Progenitor cell of endocrine pancreas (in vitro differentiated cells): ENCODE measurements at places on chromosomes 3 and 15. TPM values are rescaled to one million over a fixed set of nuclear protein-coding genes. Genes with fewer than 3 reads are reported as not detected.

GRCh38 chr15:69663441-69663840 lies 210.8 kb downstream of the RPLP1 start:
- DNase-seq, result no peak

DNA sequence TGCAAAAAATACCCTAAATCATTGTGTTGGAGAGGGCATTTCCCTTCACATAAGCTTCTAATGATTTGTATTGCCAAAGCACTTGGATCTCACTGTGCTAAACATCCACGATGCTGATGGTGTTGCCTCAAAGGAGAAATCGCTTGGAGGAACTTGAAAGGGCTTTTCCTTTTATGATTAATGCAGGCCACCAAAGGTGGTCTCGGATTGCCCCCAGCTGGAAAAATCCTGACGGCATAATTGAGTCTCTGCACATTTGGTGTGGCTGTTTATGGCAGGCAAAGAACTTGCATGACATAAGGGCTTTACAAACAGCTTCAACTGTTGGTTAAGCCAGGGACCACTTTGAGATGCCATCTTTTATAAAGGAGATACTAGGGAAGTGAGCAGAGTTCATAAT lies 664.0 kb upstream of the ADAMTS9 start:
- no peak for DNase-seq

The GORASP1 gene
- 64.3 and 72.8 TPM in 2 replicates for total RNA-seq

DNA sequence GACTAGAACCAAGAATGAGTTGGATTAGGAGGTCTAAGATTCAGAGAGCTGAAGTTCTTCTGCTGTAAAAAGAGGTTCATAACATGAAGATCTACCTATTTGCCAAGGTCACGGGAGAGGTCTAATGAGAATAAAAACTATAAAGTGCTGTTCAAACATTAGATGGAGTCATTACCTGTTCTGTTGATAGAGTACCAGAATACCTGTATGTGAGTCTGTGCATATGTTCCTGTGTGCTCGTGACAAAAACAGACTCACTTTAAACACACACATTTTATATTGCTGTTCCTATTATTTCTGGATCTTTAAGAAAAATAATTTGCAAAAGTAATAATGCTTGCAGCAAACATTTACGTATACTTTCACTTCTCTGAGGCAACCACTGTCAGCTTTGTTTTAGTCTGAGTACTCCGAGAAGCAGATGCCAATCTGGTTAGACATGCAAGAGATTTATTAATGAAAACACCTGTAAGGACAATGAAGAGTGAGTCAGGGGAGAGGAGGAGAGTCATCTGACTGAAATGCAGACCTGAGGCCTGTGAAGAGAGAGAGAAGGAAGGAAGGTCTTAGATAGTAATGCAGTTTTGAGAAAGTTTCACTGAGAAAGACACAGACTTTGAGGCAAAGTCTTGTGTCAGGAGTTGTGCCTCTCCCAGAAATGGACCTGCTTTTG lies 221.2 kb downstream of the SQOR start:
- no peak for DNase-seq

- no peak for DNase-seq
Observed at GRCh38 chr3:127816783-127817405, 5.4 kb downstream of the MGLL start.

The LTK gene
- 0.55 and 1.2 TPM in 2 replicates for total RNA-seq

The MYO5C gene
- 63.9 and 65.6 TPM in 2 replicates for total RNA-seq

The SCAMP5 gene
- 55.9 and 58.0 TPM in 2 replicates for total RNA-seq

GRCh38 chr3:48928679-48929078 lies 10.0 kb downstream of the ARIH2 start:
- no peak for DNase-seq

DNA sequence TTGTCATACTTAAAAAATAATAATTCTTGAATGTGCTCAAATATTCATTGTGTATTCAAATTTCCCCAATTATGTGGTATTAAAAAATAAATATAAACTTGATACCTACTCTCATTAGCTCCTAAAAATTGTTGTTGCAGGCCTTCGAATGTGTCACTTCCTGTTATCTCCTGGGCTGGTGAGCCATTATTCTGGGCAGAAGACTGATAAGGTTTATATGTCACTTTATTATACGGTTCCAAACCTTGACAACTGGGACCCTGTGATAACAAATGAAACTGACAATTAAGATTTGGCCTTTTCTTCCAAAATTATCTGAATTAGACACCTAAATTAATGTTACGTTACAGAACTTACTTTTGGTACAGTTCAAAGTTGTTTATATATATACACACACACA lies 15.0 kb downstream of the CEP152 start:
- DNase-seq, result no peak

DNA sequence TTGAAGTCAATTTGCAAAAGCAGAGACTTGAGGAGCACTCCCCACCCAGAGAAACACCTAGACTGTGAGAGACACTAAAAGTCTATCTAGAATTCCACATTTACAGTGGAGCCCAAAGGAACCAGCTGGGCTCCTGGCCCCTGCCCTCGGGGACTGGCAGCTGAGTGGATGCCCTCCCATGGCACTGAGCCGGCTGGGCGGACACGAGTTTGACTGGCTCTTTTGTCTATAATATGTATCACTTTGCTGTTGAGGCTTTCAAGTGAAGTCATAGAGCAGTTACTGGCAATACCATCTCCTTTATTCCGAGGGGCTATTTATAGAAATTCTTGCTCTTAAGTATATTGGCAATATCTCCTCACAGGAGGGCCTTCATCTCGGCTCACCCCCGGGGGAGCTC lies 65.8 kb upstream of the TNFAIP8L3 start:
- no peak for DNase-seq

- no peak for DNase-seq
Observed at GRCh38 chr3:188124184-188124583, 29.8 kb upstream of the LPP start.

DNA sequence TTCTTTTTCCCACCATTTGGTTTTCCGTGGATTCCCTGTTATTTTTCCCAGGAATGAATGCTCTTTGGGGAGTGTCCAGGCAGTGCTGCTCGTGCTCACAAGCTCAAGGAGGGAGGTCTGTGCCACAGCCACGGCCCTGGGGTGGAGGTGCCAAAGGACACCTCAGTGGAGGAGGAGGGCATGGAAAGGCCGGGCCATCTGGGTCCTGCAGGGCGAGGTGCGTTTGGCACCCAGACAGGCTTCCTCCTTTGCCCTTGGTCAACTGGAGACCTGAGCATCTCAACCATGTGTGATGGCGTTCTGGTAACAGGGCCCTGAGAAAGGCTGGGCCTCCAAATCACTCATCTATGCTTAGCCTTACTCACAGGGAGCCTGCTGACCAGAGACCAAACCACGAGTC lies 25.4 kb downstream of the KY start:
- no peak for DNase-seq

GRCh38 chr3:153252963-153253362 lies 90.9 kb downstream of the RAP2B start:
- no peak for DNase-seq

DNA sequence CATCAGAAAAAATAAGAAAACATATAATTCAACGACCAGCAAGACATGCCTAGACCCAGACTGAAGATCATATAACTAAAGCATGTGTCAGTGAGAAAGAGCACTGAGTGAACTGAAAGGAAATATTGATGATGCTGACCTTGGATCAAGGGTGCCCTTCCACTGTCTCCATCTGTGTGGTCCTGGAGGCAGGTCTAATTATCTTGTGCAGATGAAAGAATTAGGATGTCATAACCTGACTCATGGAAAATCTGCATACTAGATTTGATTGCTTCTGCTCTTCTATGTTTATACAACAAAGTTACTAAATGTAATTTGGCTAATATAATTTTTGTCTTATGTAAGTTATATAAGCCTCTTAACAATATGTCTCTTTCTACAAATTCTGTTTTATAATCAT lies 264.6 kb upstream of the TGFBR2 start:
- no peak for DNase-seq

DNA sequence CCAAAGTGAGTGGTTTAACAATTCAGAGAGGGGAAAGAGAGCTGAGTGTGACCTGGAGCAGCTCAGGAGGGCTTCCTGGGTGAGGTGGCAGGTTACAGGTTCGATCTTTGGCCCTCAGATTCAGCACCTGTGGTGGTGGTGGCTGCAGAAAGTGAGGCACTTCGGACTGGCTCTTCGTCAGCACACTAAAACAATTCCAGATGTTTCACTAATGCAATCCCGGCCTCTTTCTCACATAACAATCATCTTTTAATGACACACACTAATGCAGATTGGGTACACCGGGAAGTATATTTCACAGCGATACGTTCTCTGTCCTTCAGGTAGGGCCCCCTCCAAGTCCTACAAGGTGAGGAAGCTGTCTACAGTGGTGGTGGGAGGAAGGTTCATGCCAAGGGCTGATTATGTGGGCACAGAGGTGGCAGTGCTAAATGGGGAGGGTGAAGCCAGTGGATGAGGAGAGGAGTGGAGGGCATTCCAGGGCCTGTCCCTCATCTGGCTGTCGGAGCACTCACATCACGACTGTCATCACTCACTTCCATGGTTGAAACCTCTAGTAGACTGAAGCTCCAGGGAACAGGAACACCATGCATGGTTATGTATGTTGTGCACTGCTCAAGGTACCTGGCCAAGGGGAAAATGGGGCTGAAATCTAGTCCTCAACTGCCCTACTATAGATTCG lies 171.1 kb downstream of the RAB11A start:
- DNase-seq, result no peak

DNA sequence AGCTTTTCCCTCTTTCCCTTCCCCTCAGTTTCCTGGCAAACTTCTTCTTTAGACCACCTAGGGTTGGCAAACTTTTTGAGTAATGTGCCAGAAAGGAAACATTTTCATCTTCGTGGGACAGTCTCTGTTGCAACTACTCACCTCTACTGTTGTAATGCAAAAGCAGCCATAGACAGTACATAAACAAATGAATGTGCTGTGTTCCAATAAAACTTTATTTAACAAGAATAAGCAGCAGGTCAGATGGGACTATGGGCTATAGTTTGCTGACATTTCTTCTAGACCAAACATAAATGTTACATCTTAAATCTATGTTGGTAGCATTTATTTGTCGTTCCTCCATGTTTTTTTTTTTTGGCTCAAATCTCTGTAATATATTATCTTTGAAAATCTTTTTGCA lies 552.4 kb downstream of the EDEM1 start:
- DNase-seq, result no peak

DNA sequence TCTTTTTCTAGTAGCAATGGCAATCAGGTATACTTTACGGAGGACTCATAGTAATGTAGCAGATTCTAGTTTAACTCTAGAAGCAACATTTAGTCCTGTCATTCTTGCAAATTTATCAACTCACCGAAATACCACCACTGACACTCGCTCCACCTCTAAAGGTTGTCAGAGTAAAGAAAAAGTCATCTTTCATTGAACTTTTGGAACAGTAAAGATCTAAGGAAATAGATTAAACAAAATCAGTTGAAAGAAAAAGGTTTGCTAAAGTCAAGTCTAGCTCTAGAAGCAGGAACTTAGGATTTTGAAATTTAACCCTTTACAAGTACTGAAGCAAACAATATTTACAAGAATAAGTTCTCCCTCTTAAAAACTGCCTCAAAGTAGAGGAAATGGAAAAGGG lies 8.7 kb downstream of the ATP8B4 start:
- DNase-seq, result no peak

The RPN1 gene
- total RNA-seq, result 166 and 170 TPM in 2 replicates

GRCh38 chr15:67005294-67005996 lies 60.0 kb upstream of the SMAD3 start:
- no peak for DNase-seq

GRCh38 chr3:10292505-10293419 lies at the start of gene GHRL:
GHRL (minus strand) TSS chr3:10292947; CDS start chr3:10290180, 2,767 bp downstream.
- no peak for DNase-seq

- DNase-seq, result no peak
Observed at GRCh38 chr3:10485380-10485779, 20.0 kb downstream of the ATP2B2 start.

The HIGD1A gene
- total RNA-seq, result 90.6 and 92.3 TPM in 2 replicates

The C15orf61 gene
- total RNA-seq, result 9.2 and 9.6 TPM in 2 replicates

DNA sequence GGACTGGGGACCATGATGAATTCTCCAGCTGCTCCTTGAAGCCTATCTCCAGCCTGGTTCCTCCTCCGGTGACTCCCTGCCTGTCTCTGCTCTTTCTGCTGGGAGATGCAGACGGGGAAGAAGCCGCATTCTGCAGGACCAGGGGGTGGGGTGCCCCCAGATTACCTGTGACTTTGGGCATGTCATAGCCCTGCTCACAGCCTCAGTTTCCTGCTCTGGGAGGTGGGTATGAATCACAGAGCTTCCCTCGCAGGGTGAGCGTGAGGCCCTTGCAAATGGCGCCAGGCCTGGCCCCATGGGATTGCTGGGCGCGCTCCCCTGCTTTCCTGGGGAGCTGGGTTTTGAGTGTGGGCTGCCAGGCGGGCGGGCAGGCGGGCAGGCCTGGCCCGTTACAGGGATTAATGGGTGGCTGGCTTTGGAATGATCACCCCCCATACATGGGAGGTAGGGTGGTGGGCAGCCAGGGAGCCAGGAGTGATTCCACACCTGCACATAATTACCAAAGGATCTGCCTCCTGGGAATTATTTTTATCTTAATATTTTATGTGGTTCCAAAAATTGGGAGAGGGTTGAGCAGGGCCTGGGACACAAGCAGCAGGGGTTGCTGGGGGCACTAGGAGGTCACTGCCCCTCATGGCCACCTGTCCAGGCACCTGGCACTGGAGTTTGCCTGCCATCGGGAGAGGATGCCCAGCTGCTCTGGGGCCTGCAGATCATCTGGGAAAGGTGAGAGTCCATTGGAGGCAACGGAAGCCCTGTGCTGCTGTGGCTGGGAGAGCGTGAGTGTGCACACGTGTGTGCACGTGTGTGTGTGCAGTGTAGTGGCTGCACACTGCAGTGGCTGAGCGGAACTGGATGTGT lies 106.8 kb downstream of the WNT7A start:
- no peak for DNase-seq

The MAP2K5 gene
- total RNA-seq, result 26.0 and 30.7 TPM in 2 replicates

DNA sequence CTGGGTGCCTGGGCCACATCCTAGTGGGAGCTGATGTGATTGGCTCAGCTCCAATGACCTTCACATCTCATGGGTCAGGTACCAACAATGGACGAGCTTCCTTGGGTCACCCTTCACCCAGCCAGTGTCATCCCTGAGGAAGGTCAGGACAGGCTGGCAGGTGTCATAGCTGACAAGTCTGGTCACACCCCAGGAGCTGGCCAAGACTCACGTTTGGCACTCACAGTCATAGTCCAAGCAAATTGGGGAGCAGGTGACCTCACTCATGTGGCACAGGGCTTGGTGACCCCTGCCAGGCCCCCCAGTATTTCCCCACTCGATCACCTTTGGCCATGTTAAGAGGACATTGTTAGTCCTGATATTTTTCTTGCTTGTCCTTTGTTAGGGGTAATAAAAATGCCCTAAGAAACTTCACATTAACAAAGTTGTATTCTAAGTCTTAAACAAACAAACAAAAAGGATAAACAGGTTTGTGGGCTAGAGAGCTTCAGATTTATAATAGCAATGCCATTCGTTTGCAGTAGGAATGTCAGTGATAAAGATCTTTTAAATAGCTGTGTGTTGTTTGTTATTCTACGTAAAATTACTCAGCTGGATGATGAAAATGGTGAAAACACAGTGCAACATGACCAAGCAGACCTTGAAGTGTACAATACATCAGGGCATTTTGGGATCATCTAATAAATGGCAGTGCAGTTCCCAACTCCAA lies 79.5 kb upstream of the POMGNT2 start:
- no peak for DNase-seq

DNA sequence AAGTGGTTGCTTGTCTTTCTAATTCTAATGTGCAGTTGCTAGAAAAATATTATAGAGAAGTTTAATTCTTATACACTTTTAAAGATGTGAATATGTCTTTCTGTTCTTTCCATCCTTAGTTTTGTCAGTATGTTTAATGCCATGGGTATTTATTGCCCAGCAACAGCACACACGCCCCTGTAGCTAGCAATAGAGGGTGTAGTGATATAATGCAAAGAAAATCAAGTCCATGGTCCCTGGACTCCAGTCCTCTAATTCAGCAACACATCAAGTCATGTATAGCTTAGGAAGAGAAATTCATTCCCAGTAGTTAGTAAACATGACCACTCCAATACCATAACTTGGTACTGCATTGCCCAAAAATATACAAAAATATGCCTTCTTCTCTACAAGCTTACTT lies 292.4 kb upstream of the NR2F2 start:
- no peak for DNase-seq
